ENCODE measurements at places on chromosomes 16 and 17.

DNA sequence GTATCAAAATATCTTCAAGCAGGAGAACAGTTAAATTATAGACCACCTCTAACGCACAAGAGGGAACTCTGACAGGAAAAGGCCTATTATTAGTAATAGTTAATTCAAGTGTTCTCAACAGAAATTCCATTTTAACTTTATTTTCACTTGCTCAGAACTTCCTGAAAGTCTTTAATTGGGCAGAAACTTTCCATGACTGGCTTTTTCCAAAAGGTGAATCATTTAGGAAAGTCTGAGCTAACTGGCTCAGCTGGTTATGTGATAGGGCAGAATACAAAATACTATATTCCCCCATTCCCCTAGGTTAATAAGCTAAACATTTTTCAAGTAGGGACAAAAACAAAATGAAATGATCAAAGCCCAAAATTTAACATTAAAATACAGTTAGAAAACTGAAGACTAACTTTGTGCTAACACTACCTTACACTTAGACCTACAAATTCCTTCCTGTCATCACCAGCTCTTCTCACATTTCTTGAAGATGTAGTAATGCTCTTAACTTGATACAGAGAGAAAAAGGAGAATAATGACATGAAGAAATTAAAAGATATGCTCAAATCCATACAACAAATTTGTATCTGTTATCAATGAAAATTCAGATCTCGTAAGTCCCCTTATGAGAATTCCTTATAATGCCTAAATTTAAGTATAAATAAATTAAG is 31.0 kb downstream of the CFDP1 start:
- peak; percentile 76 for DNase-seq

DNA sequence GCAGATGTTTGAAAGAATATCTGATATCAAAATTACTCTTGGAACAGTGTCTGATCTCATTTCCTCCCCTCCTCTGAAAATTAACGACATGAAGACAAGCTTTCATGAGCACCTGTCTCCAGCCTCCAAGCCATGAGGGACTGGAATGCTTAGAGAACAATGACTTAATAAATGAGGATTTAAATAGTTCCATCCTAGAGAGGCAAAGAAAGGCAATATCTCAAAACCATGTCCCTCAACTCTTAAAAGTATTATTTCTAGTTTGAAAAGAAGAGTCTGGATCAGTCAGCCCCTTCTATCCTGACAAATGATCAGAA is 137.5 kb downstream of the ANKFN1 start:
- DNase-seq: no peak

- DNase-seq: no peak
These were observed 15.6 kb downstream of the PDK2 start for GRCh38 chr17:50110591-50111349.

- DNase-seq: peak; percentile 59
These were observed 175.9 kb upstream of the SALL1 start for GRCh38 chr16:51327001-51327400.

- DNase-seq: no peak
These were observed 124.1 kb downstream of the SOX9 start for GRCh38 chr17:72244956-72245355.

GRCh38 chr16:88856122-88856827 is 472 bp downstream of the GALNS start:
- DNase-seq: no peak

All from HFFc6 (cell line).